ENCODE measurements at places on chromosomes 7 and 10.

- peak; percentile 71 for DNase-seq
Measured at GRCh38 chr10:102673819-102674511, 29.7 kb downstream of the TRIM8 start.

GRCh38 chr10:132445516-132446194, 48.7 kb downstream of the PWWP2B start:
- no peak for DNase-seq

DNA sequence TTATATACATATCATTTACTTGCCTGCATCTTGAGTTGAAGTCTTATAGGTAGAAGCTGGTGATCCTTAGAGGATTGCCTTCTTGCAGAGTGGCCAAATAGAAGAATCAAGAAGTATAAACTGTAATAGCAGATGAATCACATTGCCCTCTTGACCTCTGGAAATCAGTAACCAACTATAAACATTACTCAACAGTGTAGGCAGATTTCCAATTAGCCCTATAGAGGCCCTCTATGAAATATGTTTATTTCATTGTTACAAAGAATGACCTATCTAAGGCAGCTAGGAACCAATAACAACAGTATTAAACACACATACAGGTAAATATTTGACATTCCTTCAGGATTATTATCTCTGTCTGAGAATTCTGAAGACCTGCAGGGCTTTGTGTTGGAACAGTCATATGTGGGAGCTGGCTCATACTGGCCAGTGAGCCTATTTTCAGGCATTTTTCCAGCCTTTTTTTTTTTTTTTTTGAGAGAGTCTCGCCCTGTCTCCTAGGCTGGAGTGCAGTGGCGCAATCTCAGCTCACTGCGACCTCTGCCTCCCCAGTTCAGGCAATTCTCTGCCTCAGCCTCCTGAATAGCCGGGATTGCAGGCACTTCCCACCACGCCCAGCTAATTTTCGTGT, 7.2 kb upstream of the SRI start:
- no peak for DNase-seq

GRCh38 chr7:138595454-138595853, 105.7 kb downstream of the SVOPL start:
- DNase-seq, result no peak

- peak; percentile 61 for DNase-seq
Measured at GRCh38 chr7:131097662-131098376, 229.9 kb upstream of the MKLN1 start.

GRCh38 chr10:86849181-86849894, 92.9 kb downstream of the BMPR1A start:
- peak; percentile 13 for DNase-seq
